ENCODE measurements at places on chromosomes 5 and 9.

- no peak for DNase-seq
Measured at GRCh38 chr9:36550135-36550534, 22.6 kb upstream of the MELK start.

DNA sequence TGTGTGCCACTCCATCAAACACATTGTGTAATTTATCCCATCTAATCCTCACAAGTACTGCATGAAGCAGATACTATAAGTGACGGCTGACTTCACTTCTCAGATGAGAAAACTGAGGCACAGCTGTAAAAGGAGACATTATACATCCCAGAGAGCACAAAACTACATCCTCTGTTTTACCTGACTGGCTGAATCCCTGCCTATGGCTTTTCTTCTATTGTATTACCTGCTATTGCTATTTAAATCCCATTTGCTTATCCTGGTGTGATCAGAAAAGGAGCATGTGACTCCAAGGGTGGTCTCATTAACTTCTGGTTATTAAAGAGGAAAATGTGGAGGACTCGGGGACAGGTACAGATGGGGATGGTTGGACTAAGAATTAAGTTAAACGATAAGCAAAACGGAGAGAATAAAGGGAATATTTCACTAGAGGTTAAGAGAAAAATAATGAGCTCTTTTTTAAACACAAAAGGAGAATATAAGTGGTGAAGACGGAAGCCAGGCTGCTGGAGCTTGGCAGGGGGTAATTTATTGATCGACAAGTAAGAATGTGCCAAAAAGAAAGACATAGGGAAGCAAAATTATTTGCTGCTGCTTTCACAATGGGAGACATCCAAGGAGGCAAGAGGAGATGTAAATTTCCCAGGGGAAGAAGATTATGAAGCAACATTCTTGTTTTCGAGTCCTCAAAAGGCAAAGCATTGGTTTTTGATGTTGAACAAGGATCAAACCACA, 155.7 kb upstream of the GPR151 start:
- no peak for DNase-seq

- no peak for DNase-seq
Measured at GRCh38 chr9:89611425-89611824, 6.6 kb downstream of the GADD45G start.

DNA sequence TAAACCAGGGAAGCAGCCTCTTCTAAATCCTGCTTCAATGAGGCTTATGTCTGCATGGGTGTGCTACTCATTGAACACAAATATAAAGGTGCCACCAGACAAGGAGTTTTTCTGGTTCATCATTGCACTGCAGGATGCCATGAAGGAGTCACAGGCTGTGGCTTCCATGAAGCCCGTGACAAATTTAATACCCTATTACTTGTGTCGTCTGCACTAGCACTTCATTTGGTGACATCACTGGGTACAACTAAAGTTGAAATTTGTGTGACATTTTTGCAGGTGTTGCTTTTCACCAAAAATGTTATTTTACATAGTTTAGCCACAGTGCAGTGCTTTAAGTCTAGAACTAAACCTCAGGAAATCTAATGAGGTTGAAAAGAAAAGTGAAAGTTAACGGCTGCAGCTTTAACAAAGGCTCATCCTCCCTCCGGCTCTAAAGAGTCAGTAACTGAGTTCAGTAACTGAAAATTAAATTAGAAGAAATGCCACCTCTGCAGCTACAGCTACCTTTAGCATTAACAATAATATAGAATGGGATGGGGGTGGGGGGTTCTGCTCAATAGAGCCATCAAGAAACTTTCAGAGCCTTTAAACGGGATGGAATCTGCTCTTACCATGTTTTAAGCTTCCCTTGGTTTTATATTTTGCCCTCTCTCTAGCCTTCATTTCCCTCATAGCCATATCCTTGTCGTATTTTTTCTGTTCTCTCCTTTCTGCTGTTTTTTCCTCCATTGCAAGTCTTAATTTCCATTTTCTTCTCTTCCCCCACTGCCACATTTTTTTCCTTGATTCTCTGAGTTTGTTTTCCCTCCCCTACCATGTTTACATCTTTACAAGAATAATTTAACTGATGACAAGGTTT, 233.8 kb upstream of the TMEM161B start:
- peak; percentile 19 for DNase-seq

DNA sequence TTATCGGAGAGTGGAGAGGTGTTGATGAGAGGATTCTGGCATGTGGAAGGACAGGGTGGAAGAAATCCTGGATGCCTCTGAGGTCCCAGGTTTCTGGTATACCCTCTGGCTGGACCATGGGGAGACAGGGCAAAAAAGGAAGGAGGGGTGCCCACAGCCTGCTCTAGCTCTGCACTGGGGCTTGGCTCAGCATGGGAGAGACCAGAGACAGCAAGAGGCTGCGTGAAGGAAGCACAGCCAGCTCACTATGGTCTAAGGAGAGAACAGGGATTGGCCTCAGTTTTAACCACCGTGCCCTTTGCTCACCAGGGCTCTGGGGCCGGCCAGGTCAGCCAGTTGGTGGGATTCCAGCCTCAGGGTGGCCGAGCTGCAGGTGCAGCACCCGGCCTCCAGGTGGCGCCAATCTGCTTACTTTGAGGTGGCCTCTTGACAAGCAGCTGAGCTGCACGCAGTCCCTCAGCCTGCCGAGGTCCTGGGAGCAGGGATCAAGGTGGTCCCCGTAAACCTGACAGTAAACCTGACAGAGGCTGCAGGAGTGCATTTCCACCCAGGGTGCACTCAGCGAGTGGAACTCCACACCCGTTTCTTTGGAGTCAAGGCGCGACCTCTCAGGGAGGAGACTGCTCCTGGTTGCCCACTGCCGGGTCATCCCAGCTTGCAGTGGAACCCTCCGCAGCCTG, 25.0 kb upstream of the SPTLC1 start:
- peak; percentile 76 for DNase-seq

GRCh38 chr9:28073270-28073669, 500.0 kb upstream of the C9orf72 start:
- peak; percentile 24 for DNase-seq

DNA sequence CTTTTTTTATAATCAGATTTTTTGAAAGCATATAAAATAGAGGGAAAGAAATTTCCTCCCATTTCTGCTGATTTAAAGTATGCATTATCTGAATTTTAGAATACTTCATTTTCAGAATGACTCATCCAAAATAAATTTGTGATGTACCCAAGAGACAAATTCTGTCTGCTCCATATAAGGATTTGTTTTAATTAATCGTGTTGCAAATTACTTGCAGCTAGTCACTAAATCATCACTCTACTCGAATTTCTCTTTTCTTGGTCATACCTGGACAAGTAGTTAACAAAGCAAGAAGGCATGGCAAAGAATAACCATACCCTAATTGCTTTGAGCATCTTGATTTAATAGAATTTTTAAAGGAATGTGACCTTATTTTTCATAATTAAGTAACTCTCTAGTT, 284.1 kb upstream of the GRAMD2B start:
- no peak for DNase-seq

DNA sequence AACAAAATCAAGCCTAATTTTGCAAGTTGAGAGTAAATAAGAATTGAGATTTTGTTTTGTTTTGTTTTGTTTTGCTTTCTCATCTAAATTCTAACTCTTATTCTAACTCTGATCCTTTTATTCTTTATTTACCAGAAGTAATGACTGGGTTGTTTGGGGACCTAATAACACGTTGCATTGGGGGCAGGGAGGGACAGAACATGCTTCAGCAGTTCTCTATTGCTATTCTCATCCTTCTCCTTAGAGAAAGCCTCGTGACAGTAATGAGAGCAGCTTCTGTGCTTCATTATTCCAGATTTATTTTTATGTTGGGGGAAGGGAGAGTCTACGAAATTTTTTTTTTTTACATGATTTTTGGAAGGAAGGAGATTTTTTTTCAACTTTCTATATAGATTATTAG, 21.1 kb downstream of the CPEB4 start:
- no peak for DNase-seq

GRCh38 chr5:170479484-170479883, 24.3 kb upstream of the KCNIP1 start:
- no peak for DNase-seq

DNA sequence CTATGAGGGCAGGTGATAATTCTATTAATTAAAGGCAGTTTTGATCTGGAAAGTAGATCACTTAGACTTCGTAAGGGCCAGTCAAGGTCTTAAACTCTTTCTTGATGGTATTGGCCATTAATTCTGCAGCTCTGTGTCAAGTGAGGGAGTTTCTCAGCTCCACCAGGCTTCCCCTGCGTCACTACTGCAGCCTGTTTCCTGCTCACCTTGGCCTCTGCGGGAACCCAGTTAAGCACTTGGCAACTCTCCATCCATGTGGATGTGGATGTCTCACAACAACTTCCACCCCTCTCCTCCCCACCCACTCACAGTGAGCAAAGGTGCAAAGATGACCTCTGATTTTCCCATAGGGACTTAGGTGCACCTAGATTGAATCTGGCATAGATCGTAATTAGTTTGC, 191.6 kb downstream of the PLK2 start:
- DNase-seq = no peak

GRCh38 chr9:124303762-124304161, 46.0 kb downstream of the NEK6 start:
- no peak for DNase-seq

DNA sequence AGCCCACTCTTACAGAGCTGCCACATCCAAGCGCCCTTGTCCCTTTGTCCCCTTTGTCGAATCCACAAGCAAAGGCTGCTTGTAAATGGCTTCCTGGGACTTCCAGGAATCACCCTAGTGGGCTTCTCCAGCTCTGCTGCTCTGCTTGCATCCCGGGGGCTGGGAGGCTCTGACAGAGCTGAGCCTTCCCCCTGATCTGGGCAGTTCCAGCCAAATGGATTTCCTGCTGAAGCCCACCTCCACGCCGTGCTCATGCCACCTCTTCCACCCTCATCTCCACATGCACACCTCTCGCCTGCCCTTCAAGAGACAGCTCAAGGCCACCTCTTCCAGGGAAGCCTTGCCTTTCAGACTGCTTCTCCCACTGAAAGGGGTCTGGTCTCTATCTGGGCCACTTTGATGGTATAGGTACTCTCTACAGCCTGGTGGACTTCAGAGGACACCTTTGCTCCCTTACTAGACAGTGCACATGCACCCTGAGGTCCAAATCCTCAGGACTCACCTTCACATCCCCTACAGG, 106.2 kb downstream of the LHFPL2 start:
- DNase-seq = no peak

DNA sequence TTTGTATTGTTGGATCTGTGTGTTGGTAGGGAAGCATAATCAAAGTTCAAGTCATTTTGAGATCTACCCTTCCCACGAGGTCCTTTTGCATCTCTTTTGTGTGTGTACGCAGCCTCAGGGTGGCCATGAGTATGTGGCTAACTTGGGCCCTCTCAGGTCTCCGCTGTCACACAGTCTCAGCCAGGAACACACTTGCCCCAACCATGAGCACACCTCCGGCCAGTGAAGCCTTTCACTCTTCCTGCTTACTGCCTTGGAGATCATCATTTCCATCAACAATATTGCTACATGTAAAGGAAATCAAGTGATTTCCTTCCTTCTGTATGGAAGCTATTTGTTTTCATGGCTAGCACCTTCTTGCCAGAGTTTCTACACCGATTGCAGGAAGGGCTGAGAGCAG, 13.9 kb downstream of the ZNF346 start:
- DNase-seq = no peak

- DNase-seq = peak; percentile 6
Measured at GRCh38 chr9:133073086-133074014, 11.6 kb downstream of the CEL start.

- no peak for DNase-seq
Measured at GRCh38 chr5:117604845-117605244, 1030.2 kb upstream of the SEMA6A start.
